ENCODE measurements at places on chromosomes 7 and 10.
A peak's percentile ranks its signal among the peaks of the same experiment; 100 is the strongest.

GRCh38 chr10:62873866-62874265 is 57.7 kb upstream of the EGR2 start:
- DNase-seq, result no peak

- DNase-seq, result no peak
These were observed 20.4 kb downstream of the KLLN start for GRCh38 chr10:87842776-87843497.

DNA sequence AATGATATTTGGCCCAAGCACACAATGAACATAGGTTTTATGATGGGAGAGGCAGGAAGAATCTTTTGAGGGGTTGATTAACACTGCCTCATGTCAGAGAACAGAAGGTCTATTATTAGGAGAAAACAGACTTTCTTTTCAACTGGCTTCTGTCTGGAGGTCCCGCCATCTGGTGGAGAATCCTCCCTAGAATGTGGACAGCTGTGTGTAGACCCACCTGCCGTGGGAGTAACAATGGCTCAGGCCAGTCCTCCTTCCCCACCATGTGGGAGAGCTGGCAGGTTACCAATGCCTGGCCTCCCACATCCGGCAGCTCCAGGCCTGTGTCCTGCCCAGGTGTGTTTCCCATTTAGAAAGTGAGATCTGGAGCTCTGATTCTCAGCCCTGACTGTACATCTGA is 70.4 kb upstream of the AOAH start:
- peak; percentile 25 for DNase-seq

DNA sequence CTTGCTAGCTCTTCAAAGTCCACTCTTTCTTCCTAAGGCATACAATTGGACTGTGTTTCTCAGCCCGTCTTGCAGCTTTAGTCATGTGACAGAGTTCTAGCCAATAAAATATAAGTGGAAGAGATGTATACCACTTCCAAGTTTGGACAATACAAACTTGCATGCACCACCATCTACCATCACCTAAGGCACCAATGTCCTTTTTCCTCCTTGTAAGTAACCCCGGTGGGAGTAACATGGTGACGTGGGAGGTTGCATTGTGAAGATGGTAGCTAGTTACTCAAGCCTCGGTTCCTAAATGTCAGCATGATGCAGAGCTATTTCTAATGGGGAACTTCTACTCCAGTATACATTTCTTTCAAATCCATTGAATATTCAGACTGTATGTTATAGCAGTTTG is 5.3 kb upstream of the CACNB2 start:
- no peak for DNase-seq

- no peak for DNase-seq
These were observed 22.0 kb downstream of the MBL2 start for GRCh38 chr10:52750629-52751028.

DNA sequence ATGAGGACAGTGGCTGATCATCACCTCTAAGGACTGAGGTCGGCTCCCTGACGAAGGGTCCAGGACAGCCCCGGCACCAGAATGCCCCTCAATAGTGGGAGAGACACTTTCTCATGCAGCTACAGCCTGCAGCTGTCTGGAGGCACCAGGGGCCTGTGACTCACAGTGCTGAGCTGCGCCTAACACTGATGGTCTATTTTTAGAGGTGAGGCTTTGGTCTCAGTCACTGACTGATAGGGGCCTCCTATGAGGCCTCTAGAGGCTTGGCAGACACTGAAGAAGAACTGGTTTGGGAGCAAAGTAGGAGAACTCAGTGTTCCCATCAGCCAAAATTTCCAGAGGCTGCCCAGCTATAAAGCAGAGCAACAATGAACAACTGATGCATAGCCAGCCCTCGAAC is 130.1 kb downstream of the COBL start:
- DNase-seq, result no peak

DNA sequence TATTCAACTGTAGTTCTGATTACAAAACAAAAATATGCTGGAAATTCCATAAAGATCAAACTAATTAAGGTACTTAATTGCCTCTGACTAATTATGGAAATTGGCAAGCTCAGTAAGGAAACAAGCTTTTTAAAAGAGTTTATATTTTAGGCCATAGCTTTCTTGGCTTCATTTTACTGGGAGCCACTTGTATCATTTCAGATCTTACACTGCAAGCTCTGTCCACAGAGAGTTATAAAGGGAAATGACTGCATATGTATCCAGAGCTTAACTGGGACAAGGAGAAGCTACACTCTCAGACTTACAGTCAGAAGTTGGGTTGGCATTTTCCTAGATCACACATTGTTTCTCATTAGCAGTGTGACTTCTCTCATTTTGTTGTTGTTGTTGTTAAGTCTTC is 92.4 kb downstream of the LRRN3 start:
- no peak for DNase-seq

Data from globus pallidus (tissue), 1 donor.